Tibial nerve (tissue), 4 donors: ENCODE measurements at places on chromosomes 6 and 20. TPM values are rescaled to one million over a fixed set of nuclear protein-coding genes. Genes with fewer than 3 reads are reported as not detected.

The HLA-DQA1 gene
- 9.8 TPM for total RNA-seq

The RAET1L gene
- not detected for total RNA-seq

The SLC17A3 gene
- not detected for total RNA-seq

The PPP1R3D gene
- 7.2 TPM for total RNA-seq

DNA sequence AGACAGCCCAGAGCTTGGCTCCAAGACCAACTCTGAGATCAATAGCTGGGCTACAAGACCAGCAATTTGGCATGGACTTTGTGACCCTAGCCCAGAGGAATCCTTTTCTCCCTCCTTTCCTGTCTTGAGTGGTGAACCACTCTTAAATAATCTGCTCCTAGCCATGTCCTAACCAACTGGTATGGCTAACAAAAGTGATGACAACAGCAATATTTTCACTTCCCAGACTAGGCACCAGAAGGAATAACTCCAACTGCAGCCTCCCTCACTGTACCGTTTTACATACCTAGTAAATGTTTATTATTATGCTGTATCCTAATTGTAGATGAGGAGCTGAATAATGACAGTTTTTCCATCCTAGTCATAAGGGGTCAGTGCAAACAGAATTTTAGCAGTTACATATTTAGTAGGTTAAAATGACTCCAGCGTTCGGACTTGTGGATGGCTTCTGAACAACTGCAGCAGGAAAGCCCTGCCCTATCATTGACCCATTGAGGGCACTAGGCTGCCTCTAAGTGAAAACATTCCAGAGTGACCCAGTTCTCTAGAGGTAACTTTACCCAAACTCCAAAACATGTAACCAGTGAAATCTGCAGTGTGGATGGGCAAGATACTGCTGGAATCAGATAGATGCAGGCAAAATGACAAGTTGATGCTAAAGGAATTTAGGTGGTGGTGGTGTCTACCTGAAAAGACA is 77.1 kb downstream of the SH3BGRL2 start:
- H3K36me3 ChIP-seq, result no peaks in the 10 kb centered on the region
- H3K4me3 ChIP-seq, result no peak overlapping the region
- DNase-seq, result no peak
- no peaks in the 10 kb centered on the region for H3K27me3 ChIP-seq
- no peak overlapping the region for H3K27ac ChIP-seq
